Psoas muscle (tissue), 8 donors: ENCODE measurements at places on chromosomes 2 and 18. TPM values are rescaled to one million over a fixed set of nuclear protein-coding genes. Genes with fewer than 3 reads are reported as not detected.

The ANKRD62 gene
- not detected for total RNA-seq

The CCDC138 gene
- 1.5 TPM for total RNA-seq

The COL4A4 gene
- total RNA-seq, result 12.3 TPM

The ADD2 gene
- 2.6 TPM for total RNA-seq

The TM4SF20 gene
- total RNA-seq, result not detected

The IGFBP2 gene
- 16.5 TPM for total RNA-seq

The MAIP1 gene
- 18.2 TPM for total RNA-seq

The FRZB gene
- 19.8 TPM for total RNA-seq
